Epithelial cell of proximal tubule (primary cell): ENCODE measurements at places on chromosomes 7 and 10. TPM values are rescaled to one million over a fixed set of nuclear protein-coding genes. Genes with fewer than 3 reads are reported as not detected.
A peak's percentile ranks its signal among the peaks of the same experiment; 100 is the strongest.

DNA sequence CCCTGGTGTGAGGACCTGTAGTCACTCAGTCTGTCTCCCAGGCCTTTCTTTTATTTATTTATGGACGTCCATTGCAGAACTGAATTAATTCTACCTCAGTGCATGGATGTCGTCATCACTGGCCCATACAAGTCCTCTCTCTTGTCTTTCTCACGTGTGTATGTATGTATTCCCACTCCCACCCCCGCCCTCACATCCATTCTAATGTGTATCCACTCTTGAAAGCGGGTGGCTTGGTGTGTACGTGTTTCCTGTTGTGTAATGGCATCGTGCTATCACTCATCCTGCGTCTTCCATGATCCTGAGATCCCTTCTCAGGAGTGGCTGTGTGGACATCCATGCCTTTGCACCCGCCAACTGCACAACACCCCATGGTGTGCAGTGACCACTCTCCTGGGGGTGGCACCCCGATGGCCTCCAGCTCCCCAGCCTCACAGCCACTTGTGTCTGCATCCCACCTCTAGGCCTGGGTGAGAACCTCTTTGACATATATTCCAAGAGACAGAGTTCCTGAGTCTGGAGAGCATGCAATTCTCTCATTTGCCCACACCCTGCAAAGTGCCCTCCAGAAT, 3.0 kb upstream of the AOC1 start:
- no peak for DNase-seq

GRCh38 chr7:67989142-67989541, 992.5 kb downstream of the TYW1 start:
- DNase-seq = no peak

GRCh38 chr7:34840176-34840785, 182.3 kb downstream of the NPSR1 start:
- no peak for DNase-seq

GRCh38 chr7:105250239-105250638, 138.5 kb downstream of the SRPK2 start:
- DNase-seq = no peak

DNA sequence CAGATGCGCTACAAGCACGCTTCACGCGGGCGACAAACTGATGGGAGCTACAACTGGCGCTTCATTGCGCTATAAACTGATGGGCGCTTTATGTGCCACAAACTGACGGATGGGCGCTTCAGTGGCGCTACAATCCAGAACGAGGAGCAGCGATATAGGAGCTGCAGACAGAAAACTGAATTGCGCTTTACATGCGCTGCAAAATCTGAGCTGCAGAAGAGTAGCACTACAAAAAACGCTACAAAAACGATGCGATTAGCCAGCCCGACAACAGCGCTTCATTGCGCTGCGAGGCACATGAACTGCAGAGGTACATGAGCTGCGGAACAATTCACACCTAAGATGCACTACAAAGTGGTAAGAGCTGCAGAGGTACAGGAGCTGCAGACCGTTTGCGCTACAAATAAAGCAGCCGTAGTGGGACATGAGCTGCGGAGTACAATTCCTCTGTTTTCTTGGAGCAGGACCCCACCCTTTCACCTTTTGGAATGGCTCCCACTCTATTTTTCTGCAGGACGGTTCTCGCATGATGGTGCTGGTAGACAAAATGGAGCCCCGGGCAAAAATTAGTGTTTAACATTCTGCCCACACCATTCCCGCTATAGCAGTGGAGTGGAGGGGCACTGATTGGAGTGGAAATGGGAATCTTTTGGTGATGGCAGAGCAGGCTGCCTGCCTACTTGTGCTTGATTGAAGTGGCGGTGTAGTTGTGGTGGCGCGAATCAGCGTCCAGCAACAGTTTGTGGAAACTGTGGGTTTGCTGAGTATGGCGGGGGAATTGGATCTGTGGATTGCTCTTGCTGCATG, 1.2 kb upstream of the SGCE start:
- DNase-seq = peak; percentile 35

The H2BK1 gene
- total RNA-seq = not detected in 2 replicates

The YKT6 gene
- 79.3 and 111 TPM in 2 replicates for total RNA-seq

The SERPINE1 gene
- 160 and 249 TPM in 2 replicates for total RNA-seq

The C10orf105 gene
- not detected in 2 replicates for total RNA-seq

The JCAD gene
- total RNA-seq = 3.3 and 7.3 TPM in 2 replicates

DNA sequence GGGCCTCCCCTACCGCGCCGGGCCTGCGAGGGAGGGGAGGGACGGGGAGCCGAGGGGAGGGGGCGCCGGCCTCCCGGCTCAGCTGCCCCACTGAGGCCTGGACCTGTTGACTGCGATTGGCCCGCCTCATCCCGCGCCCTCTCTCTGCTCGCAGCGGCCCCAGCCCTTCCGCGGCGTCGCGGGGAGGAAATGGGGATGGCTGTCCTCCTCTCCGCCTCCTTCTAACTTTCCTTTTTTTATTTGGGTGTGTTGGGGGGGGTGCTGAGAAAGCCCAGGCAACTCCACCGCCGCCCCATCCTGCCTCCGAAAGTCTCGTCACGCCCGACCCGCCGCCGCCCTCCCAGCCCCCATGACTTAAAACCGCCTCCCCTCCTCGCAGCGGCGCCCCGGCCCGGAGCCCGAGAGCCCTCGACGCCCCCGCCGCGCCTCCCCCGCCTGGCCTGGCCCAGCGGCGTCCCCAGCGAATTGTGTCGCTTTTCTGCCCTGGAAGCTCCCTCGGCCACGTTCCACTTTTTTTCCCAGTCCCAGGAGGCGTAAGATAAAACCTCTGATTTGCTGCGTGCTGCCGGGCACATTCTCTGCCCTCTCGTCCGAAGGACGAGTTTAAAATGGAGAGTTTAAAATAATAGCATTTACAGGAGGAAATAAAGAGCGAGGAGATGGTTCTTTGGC, 842 bp upstream of the SKIDA1 start:
- no peak for DNase-seq

GRCh38 chr7:114852293-114852692, 69.6 kb upstream of the MDFIC start:
- DNase-seq = no peak

The NPSR1 gene
- total RNA-seq = not detected in 2 replicates

The ERVW-1 gene
- total RNA-seq = not detected in 2 replicates

- DNase-seq = no peak
These were observed 47.6 kb downstream of the ZRANB1 start for GRCh38 chr10:124989526-124989925.
